Neural progenitor cell (in vitro differentiated cells): ENCODE measurements at places on chromosomes 4 and X.

DNA sequence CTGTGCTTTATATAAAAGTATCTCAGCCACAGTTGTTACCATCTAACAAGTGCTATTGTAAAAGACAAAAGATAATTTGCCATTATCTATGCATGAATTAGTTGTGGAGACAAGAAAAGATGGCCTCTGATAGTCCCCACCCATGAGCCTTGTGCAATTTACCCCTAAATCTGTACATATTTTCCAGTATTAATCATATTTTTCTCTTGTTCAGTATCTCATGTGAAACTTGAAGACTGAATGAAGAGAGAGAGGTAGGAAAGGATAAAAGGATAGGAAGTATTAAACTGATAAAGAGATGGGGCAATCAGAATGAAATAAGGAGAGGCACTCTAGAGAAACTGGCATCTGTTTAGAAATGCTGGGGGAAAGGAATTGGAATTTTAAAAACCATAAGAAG lies 3.7 kb downstream of the MYOZ2 start:
- DNase-seq = no peak

GRCh38 chrX:18698737-18699650 lies 8.5 kb upstream of the PPEF1 start:
- no peak for DNase-seq

DNA sequence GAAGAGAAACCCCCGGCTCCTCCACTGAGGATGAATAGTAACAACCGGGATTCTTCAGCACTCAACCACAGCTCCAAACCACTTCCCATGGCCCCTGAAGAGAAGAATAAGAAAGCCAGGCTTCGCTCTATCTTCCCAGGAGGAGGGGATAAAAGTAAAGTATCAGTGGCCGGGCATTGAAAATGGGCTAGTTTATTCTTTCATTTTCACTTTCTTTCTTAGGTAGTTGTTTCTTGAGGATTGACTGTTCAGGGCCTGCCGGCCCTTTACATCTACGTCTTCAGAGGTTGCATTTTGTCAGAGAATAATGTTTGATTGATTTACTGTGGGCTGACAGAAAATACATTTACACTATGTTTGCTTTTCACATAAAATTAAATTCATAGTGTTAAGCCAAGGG lies 27.1 kb downstream of the PAK3 start:
- no peak for DNase-seq

DNA sequence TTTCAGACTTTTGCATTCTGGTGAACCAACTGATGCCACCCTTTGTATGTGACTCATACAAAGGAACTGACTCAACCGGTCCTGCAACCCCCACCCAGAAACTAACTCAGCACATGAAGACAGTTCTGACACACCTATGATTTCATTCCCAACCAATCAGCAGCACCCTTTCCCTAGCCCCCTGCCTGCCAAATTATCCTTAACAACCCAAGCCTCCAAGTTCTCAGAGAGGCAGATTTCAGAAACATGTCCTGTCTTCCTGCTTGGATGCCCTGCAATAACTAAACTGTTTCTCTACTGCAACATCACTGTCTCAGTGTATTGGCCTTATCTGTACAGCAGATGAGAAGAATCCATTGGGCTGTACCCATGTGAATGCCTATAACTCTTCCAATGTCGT lies 284.7 kb downstream of the CAMK2D start:
- no peak for DNase-seq

DNA sequence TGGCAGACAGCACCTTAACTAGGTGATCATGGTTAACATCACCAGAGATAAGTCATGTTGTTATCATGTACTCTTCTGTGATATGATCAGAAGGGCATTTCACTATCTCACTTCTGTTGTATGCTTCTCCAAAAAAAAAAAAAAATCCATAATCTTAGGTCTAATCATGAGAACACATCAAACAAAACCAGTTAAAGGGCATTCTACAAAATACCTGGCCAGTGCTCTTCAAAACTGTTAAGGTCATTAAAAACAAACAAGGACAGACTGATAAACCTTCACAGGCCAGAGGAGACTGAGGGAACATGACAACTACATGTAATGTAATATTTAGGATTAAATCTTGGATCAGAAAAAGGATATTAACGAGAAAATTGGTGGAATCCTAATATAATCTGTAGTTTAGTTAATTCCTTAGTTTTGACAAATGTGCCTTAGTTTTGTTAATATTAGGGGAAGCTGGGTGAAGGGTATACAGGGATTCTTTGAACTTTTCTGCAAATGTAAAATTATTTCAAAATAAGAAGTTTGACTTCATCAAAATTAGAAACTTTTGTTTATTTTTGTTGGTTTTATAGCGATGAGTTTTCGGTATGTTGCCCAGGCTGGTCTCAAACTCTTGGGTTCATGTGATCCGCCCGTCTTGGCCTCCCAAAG lies 18.0 kb downstream of the RBM10 start:
- no peak for DNase-seq

DNA sequence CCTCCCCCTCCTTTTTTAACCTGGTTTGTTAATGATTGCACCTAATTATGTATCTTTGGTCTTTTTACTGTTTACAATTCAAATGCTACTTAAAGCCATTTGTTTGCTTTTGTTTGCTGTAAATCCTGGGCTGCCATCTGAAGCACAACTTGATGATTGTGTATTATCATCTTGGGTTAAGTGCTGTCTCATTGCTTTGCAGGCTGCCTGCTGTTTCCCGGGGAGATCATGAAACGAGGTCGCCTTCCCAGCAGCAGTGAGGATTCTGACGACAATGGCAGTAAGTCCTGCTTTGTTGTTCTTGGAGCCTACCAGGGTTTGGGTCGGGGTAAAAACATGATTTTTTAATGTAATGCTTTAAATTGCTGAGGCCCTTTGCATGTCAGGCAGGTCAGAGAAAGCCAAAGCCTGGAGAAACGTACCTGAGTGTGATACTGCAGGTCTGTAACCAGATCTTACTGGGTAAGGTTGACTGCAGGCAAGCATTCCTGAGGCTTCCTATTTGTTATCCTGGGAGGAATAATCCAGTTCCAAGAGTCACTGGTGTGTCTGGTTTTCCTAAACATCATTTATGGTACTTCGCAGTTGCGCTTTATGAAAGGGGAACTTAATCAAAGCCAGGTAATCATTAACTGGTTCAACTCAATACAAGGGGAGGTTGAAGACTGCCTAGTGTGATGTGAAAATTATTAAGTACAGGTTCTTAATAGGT lies 22.2 kb downstream of the JADE1 start:
- peak; percentile 73 for DNase-seq

DNA sequence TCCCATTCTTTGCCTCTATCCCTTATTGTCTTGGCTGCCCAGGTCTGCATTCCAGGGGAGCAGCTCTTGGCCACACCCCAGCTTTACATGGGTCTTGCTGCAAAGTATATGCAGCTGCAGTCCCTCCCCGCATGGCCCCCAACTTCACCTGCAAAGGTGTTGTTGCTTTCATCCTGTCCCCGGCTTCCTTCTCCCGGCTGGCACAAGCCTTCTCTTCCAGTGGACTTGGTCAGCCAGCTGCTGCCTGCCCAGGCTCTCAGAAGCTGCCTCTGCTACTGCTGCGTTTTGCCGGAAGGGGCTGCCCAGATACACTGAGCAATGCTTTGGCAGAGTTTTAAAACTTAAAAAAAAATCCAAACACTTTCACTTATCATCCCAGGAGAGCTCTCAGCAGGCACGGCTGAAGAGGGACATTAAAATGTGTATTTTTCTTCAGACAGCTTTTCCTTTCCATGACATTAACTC lies 121.2 kb upstream of the PDLIM3 start:
- peak; percentile 49 for DNase-seq

DNA sequence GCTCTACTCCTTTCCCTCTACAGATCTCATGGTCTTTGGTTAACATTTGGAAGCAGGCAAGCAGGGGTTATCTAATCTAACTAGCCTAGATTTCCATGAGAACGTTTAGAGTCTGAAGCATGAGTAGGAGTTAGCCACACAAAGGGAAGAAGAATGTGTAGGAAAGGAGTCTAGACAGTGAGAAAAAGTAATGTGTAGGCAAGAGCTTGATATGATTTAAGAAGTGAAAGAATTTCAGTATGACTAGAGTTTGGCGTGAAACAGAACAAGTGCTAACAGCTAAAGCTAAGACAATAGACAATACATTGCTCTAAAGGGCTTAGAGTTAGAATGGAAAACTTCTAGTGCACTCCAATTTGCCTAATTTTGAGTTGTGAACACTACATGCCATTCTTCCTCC lies 10.8 kb downstream of the CXCL8 start:
- no peak for DNase-seq

DNA sequence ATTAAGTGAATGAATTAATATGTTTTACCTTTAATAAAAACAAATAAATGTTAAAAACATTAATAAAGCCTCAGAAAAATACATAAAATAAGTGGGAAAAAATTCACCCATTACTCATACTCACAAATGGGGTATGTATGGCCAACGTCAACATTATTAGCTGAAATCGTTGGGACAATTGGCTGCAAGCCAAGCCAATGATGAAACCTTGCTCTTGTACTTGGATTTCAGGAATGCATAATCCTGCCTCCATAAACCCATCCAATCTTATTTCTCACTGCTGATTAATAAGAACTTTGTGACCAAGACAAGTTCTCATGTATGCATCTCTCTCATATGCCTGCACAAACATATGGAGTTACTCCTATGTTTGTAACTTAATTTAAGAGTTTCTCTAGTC lies 35.3 kb upstream of the ADAMTS3 start:
- no peak for DNase-seq

DNA sequence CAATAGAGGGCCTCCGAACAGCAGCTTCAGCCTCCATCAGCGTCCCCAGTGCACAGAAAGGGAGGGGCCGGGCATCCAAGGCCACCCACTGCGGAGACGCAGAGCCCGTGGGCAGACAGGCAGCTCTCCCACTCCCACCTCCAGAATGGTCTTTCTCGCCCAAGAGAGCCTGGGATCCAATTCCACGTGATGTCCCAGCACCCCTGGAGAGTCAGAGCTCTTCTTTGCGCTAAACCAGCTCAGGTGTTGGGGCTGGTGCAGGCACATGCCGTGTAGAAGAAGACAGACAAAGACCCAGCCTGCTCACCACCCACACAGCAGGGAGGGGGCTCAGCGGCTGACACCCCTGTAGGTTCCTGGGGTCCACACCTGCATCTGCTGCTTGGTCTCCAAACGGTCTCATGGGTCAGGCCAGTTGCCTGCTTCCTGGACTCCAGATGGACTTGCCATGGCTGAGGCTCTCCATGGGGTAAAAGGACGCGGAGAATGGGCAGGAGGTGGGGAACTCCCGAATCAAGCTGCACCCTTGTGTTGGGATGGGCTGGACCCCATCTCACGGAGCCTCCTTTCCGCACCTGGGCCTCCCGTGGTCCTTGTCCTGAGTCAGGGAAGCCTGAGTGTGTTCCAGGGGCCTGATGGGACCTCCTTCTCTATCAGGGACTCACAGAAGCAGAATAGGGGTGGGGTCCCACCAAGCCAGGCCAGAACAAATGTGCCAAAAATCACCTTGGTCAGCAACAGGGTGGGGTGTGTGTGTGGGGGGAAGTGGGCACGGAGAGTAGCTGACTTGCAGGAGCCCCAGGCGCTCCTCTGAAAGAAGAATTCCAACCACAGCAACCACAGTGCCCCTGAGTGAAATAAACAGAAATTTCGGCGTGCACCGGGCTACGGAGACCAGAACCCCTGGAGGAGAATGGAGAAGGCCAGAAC lies 11.6 kb upstream of the ASMTL start:
- DNase-seq = no peak

DNA sequence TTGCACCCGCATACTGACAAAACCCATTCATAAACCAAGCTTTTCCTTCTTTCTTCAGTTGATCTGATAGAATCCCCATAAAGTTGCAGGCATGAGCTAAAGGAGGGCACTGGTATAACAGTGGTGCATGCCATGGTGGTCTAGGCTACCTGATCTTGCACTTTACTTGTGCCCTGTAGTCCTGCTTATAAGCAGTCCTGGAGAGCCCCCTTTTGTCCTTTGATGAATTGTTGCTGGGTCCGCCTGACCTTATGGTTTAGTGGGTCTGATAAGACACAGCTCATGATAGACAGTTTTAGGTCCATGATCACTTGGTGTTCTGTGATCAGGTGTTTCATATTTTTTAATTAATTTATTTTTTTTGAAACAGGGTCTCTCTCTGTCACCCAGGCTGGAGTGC lies 19.7 kb downstream of the CCDC160 start:
- DNase-seq = no peak

DNA sequence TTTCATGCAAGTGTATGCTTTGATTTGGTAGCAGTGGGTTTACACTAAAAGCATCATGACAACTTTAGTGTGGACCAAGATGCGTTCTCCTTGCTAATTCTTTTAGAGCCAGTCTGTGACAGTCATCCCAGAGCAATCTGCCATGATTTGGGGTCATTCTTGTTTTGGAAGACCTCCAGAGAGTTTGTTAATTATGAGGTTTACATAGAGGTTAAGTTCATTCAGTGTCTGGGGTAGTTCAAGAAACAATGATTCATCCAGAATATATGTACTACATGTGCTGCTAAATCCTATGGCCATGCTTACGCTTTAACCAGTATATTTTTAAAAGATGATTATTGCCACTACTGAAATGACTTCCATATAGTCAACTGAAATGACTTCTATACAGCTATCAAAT lies 328.5 kb upstream of the AGA start:
- DNase-seq = no peak

DNA sequence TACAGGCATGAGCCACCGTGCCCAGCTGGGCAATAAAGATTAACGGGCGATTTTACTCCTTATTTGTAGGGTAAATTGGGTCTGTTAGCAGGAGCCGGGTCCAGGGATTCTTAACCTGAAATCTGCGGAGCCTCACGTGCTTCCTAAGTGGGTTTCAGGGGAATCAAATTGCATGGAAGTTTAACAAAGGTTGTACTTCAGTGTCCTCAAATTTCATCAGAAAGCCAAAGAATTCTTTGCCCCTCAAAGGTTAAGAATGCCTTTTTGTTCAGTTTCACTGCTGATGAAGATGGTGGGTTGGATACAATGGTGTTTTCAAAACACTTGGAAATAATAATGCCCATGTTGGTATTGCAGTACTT lies 67.9 kb downstream of the AFF1 start:
- peak; percentile 19 for DNase-seq

- no peak for DNase-seq
Measured at GRCh38 chr4:137641544-137641943, 109.2 kb upstream of the PCDH18 start.

- DNase-seq = no peak
Measured at GRCh38 chrX:53269536-53270107, 11.8 kb downstream of the IQSEC2 start.

- peak; percentile 64 for DNase-seq
Measured at GRCh38 chr4:94621491-94622080, 136.2 kb upstream of the BMPR1B start.

GRCh38 chrX:111103246-111103645 lies 7.3 kb downstream of the PAK3 start:
- DNase-seq = no peak

DNA sequence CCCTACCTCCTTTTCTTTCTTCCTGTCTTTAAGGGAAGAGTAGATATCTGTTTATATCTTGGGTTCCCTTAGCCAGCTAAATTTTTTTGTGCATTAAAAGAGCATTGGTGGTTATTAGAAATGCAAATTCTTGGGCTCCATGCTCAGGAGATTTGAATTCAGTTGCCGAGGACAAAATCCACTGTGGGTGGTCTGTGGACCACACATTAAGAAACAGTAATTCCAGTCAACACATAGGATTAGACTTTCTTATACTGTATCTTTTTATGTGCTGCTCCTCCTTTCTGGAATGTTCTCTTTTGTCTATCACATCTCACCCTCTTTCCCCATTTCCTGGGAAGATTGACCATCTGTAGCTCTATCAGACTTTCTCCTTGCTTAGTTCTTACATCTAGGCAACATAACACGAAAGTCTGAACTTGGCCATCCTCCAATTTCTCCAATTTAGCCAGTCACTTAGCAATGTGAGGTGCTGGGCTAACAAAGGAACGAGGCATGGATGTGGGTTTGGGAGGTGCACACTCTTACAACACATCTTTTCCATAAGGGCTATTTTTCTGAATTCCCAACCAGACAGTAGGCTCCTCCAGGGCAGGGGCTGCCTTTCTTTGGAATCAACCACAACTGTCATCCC lies 5.3 kb upstream of the PDLIM3 start:
- DNase-seq = no peak
